ENCODE measurements at places on chromosomes 2 and 18. TPM values are rescaled to one million over a fixed set of nuclear protein-coding genes. Genes with fewer than 3 reads are reported as not detected.

Gene UBE2F
- 68.3 TPM for polyA plus RNA-seq

Gene HTR2B
- 0.71 TPM for polyA plus RNA-seq

Gene MAPRE3
- polyA plus RNA-seq: 112 TPM

Gene CCDC148
- polyA plus RNA-seq: 5.7 TPM

Gene C2orf72
- 2.7 TPM for polyA plus RNA-seq

Gene GPATCH11
- polyA plus RNA-seq: 13.5 TPM

Gene TCF23
- 6.6 TPM for polyA plus RNA-seq

Gene SH2D6
- polyA plus RNA-seq: 15.9 TPM

Gene SCN1A
- 0.04 TPM for polyA plus RNA-seq

Gene PARD3B
- 14.6 TPM for polyA plus RNA-seq

Gene IL1F10
- not detected for polyA plus RNA-seq

Gene KLHL29
- polyA plus RNA-seq: 3.3 TPM

Gene CCBE1
- 1.9 TPM for polyA plus RNA-seq

GRCh38 chr2:61700464-61700863 lies 153.4 kb downstream of the FAM161A start:
- no peak for DNase-seq

GRCh38 chr2:241908686-241909420 lies 39.3 kb downstream of the RTP5 start:
- no peak for DNase-seq

DNA sequence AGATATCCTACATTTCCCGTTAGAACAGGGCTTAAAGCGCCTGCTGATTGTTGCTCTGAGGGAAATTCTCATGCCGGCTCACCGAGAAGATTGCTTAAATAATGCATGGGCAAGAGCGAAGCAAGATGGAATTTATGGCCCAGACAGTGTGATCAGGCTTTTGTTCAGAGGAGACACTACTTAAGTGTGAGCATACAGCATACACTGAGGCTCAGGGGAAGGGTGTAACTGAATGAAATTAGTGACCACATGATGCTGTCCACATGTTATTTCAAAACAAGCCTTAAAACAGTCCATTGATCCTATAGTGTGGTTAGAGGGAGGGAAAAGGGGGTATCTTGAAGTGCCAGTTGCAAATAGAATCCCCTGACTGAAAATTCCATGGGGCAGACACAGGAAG lies 125.5 kb downstream of the RAPGEF4 start:
- no peak for DNase-seq

GRCh38 chr2:221392228-221392881 lies 179.7 kb downstream of the EPHA4 start:
- DNase-seq: no peak

GRCh38 chr2:189253836-189254235 lies 74.3 kb upstream of the COL5A2 start:
- DNase-seq: no peak

GRCh38 chr2:14261771-14262170 lies 370.7 kb upstream of the LRATD1 start:
- no peak for DNase-seq

DNA sequence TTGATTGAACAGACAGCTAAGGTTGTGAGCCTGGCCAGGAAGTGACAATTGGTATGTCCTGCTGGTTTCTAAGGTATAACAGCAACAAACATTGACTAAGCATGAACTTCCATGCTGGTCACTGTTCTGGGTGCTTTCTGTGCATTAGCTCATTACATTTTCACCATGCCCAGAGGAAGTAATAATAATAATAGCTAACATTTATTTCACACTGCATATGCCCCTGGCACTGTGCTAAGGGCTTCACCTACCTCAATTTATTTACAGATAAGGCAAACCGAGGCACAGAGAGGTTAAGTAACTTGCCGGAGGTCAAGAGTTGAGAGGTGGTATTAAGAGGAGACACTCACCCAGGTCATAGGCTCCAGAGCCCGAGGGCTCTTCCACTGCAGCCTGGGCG lies 113.6 kb downstream of the PDCL3 start:
- DNase-seq: no peak

- DNase-seq: no peak
Observed at GRCh38 chr2:163682695-163683094, 53.1 kb downstream of the FIGN start.

DNA sequence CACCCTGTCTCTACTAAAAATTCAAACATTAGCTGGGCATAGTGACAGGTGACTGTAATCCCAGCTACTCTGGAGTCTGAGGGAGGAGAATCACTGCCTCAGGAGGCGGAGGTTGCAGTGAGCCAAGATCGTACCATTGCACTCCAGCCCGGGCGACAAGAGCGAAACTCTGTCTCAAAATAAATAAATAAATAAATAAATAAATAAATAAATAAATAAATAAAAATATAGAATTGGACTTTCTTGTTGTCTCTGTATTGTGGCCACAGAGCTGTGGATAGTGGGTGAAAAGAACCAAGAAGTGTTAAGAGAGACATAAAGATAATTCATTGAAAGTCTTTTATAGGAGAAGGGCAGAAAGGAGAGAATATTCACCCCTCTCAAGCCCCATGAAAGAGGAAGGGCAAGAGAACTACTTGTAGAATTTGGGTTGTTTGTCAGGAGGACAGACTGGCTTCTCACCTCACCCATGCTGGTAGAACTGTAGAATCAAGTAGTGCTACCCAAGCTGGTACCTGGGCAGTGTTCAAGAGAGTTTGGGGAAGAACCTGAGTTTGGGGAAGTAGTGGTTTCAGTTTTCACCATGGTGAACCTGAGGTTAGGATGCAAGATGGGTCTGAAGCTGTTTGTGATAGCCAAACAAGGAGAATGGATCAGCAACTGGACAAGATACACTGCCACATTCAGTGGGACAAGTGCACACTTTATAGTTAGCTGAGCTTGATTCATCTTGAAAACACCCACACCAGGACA lies 256.5 kb downstream of the CD226 start:
- DNase-seq: no peak

- no peak for DNase-seq
Observed at GRCh38 chr2:121588357-121588756, 57.7 kb downstream of the RNU4ATAC start.

- no peak for DNase-seq
Observed at GRCh38 chr2:56474412-56475158, 290.8 kb downstream of the CCDC85A start.

DNA sequence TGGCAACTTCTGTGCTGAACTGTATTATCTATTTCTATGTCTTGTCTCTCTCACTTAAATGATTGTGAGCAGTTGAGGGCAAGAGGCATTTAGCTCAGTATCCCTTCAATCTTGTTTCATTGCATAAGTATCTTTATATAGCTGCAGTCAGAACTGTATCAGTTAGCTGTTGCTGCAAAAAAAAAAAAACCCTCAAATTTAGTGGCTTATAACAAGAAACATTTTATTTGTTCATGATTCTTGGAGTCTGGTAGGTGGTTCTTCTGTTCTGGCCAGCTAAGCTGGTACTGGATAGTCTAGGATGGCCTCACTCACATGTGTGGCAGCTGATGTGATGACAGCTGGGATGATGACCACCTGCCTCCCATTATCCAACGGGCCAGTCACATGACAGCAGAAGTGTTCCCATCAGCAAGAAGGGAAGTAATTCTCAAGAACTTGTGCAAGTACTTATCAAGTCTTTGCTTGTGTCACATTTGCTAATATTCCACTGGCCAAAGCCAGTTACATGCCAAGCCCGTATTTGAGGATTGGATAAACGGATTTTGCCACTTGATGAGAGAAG lies 67.8 kb downstream of the SLC4A3 start:
- DNase-seq: no peak

GRCh38 chr2:189477756-189478155 lies 36.5 kb downstream of the WDR75 start:
- no peak for DNase-seq

- peak; percentile 92 for DNase-seq
Observed at GRCh38 chr2:105409717-105410116, 10.9 kb upstream of the FHL2 start.

- DNase-seq: no peak
Observed at GRCh38 chr2:239075918-239076758, 228.3 kb downstream of the TWIST2 start.

GRCh38 chr18:70382992-70383717 lies 94.3 kb downstream of the SOCS6 start:
- DNase-seq: no peak

GRCh38 chr18:70330887-70331286 lies 42.0 kb downstream of the SOCS6 start:
- DNase-seq: peak; percentile 33

DNA sequence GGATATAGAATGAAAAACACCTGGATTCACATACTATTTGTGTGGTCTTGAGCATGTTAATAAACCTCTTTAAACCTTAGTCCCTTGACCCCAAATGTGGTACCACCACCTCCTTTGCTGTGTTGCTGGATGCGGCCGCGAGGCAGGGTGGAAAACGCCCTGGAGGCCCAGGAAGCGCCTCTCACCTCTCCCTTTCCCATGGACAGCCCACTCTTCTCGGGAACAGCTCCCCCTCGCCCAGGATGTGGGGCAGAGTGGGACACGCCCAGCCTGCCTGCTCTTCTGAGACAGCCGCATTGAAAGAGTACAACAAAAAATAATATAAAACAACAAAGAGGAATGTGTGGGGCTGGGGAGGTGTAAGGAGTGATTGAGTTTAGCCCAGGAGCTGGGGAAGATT lies 549.0 kb upstream of the ID2 start:
- no peak for DNase-seq

DNA sequence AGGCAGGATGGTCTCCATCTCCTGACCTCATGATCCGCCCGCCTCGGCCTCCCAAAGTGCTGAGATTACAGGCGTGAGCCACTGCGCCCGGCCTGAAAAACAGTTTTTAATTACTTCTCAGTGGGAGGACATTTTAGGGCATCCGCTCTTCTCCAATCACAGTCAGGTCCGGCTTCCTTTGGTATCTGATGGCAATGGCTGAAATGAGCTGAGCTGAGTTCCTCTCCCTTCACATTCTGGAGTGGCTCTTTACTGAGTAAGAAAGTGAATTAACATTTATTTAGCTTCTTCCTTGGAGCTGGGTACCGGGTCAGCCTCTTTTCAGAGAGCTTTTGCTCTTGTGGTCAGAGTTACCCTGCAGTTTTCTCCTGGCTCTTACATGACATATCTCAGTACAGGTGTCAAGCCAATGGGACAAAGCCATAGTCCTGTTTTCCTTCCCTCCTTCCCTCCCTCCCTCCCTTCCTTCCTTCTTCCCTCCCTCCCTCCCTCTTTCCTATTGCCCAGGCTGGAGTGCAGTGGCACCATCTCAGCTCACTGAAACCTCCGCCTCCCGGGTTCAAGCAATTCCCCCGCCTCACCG lies 1.1 kb upstream of the TTC27 start:
- DNase-seq: no peak

DNA sequence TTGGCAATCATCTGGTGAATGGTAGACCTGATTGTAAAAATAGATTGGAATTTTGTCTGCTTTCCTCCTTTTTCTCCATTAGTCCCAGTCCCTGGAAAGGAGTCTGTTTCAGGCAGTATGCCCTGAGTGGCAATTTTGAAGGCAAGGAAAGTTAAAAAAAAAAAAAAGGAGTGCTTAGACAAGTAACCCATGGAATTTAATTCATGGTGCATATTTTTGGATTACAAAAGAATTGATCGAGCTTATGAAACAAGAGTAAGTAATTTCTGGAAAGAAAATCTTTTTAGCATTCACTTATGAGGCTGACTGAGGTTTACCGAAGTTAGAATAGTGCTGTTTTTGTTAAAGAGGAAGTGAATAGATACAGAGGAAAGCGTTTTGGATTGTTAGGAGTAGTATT lies 29.4 kb upstream of the TMEM178A start:
- DNase-seq: no peak

- DNase-seq: no peak
Observed at GRCh38 chr18:33853187-33853586, 275.2 kb downstream of the ASXL3 start.

DNA sequence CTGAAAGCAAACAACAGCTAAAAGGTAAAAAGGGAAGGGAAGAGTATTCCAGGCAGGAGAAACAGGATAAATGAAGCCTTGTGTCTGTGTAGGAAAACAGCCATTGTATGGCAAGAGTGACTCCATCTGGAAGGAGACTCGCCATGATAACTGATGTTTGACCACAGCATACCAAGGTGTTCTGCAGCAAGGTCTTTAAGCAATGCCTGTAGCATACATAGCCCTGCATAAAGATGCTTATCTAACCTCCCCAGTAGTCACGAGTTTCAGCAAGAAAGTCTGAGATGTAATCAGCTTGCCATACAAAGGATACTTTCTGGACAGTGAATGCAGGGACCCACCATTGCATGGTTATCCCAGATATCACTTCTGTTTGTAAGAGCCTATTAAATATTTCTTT lies 11.9 kb upstream of the CCNT2 start:
- DNase-seq: no peak

Measured in testis (tissue), 5 donors.